ENCODE measurements at places on chromosomes 12 and 14.

DNA sequence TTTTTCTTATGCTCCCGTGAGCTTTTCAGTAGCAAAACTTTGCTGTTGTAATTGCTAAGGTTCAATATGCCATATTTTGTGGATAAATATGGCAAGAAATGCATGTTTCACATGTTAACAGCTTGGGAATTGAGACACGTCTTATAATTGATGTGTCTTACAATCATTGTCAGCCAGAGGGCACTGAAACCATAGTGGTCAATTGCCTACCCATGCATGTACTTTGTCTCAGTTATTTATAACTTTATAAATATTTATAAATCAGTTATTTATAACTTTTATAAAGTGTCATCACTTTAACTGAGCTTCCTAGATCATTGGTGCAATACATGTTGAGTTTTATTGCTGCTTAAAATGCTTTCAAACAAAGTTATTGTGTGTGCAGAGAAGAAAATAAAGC is 82.0 kb downstream of the CATSPERB start:
- no peaks in the 10 kb centered on the region for H3K4me1 ChIP-seq
- no peak overlapping the region for H3K4me3 ChIP-seq

DNA sequence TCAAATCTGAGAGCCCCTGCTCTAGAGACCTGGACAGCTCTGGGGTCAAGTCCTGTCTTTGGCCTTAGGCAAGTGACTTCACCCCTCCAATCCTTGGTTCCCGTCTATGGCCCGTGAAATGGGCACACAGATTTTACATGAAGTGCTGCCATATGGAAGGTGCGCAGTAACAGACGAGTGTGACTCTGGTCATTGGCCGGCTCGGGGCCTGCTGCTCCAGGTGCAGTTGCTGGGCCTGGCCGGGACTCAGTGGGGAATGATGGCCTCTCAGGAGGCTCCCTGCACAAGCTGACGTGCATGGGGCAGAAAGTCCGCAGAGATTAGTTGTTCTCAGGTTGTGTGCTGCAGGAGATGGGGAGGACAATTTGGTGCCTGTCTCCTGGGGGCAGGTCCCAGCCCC is 14.0 kb upstream of the TESC start:
- no peaks in the 10 kb centered on the region for H3K36me3 ChIP-seq
- DNase-seq: no peak
- no peak overlapping the region for H3K4me3 ChIP-seq
- no peaks in the 10 kb centered on the region for H3K27me3 ChIP-seq
- H3K27ac ChIP-seq: no peak overlapping the region

DNA sequence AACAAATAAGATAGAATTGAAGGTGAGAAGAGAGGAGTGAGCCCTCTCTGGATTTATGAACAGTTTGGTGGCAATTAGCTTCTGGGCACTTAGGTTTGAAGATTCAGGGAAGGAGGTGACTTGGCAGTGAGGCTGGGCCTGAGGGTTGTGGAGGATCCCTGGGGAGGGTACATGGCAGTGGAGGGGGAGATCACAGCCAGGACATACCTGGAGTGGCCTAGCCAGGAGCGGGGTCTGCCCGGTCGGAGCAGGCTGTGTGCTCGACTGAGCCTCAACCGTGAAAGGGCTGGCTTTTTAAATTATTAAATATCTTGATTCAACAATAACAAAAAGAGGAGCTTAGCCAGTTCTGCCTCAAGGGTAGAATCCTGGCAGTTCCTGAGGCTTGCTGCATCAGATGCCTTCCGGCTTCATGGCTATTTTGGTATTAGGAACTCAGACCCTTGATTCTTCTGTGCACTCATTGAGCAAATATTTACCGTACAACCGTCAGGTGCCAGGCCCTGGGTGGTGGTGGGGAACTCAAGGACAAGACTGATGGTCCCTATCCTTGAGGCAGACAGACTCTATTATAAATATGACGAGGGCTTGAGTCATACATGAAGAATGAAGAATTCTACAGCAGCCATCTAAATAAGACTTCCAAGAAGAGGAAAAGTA is 73.4 kb downstream of the SPTB start:
- H3K27me3 ChIP-seq: no peaks in the 10 kb centered on the region
- peak; percentile 49 for DNase-seq

DNA sequence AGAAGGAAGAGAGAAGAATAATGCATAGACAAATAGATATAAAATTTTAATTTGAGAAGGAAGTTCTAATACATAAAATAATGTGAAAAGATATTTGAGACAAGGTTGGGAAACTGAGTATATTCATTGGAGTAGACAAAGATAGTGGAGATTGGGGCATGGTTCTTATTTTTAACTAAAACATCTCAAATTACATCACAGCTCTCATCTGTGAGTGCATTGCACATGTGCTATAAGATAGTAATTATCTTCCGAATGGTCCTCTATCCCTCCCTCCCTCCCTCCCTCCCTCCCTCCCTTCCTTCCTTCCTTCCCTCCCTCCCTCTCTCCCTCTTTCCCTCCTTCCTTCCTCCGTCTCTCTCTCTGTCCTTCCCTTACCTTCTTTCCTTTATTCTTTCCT is 1104.0 kb upstream of the FLRT2 start:
- H3K36me3 ChIP-seq: no peaks in the 10 kb centered on the region
- H3K27ac ChIP-seq: no peak overlapping the region
- no peak overlapping the region for H3K4me3 ChIP-seq
- H3K4me1 ChIP-seq: no peaks in the 10 kb centered on the region

- no peak overlapping the region for H3K4me3 ChIP-seq
- peak; percentile 63 for DNase-seq
- H3K27ac ChIP-seq: no peak overlapping the region
- no peaks in the 10 kb centered on the region for H3K36me3 ChIP-seq
- H3K27me3 ChIP-seq: no peaks in the 10 kb centered on the region
These were observed 10.1 kb downstream of the TMEM119 start for GRCh38 chr12:108587826-108588225.

GRCh38 chr14:73634011-73634833 is 10.6 kb upstream of the DNAL1 start:
- peaks cover 13% of the 10 kb centered on the region for H3K27me3 ChIP-seq
- peak overlapping the region; percentile 39 for H3K4me3 ChIP-seq
- H3K4me1 ChIP-seq: peaks cover 19% of the 10 kb centered on the region
- peak overlapping the region; percentile 34 for H3K27ac ChIP-seq

DNA sequence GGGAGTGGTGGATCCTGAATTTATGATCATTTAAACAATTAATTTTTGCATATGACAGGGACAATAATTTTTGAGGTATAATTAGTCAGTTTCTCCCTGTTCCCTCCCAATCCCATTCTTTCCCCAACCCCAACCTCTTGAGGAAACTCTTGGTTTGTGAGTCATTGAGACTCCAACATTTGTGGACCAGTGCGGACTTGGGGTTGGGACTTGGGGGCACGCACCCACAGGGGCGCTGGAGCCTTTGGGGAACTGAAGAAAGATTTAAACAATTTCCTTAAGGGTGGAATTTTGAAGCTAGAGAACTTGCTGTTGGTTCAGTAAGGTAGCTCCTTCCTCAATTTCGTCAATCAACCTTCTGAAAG is 17.4 kb upstream of the PTGR2 start:
- H3K27me3 ChIP-seq: no peaks in the 10 kb centered on the region
- H3K27ac ChIP-seq: no peak overlapping the region
- no peak overlapping the region for H3K4me3 ChIP-seq
- no peaks in the 10 kb centered on the region for H3K4me1 ChIP-seq
- no peaks in the 10 kb centered on the region for H3K36me3 ChIP-seq

- H3K27ac ChIP-seq: no peak overlapping the region
- no peak for DNase-seq
- no peaks in the 10 kb centered on the region for H3K4me1 ChIP-seq
- no peak overlapping the region for H3K4me3 ChIP-seq
These were observed 1211.4 kb downstream of the VRK1 start for GRCh38 chr14:98008381-98009113.

DNA sequence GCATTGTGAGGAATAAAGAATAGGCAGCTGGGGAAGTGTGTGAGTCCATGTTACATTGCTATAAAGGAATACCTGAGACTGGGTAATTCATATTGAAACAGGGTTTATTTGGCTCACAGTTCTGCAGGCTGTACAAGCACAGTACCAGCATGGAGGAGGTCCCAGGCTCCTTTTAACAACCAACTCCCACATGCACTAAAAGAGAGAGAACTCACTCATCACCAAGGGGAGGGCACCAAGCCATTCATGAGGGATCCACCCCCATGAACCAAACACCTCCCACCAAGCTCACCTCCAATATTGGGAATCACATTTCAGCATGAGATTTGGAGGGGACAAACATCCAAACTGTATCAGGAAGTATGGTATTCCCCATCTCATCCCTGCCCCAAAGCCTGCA is 11.9 kb upstream of the DHRS4 start:
- no peak overlapping the region for H3K4me3 ChIP-seq
- no peak for DNase-seq
- no peak overlapping the region for H3K27ac ChIP-seq
- no peaks in the 10 kb centered on the region for H3K4me1 ChIP-seq
- H3K36me3 ChIP-seq: peaks cover 7% of the 10 kb centered on the region

DNA sequence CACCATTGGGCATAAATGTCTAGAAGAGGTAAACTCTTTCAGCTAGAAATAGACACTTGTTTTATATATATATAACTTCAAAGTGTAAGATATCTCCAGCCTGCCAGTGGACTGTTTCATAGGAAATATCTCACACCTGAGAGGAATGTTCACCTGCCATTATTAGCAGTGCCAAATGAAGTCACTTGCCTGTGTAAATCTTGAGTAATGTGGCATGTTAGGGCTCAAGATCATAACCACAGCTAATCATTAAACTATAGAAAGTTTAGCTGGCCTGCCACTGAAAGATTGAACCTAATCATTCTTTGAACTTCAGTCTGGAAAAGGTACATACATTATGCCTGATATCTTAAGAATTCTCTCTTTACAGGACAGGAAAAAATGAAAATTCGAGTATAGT is 25.5 kb upstream of the KCNJ8 start:
- H3K36me3 ChIP-seq: no peaks in the 10 kb centered on the region
- H3K4me3 ChIP-seq: no peak overlapping the region

DNA sequence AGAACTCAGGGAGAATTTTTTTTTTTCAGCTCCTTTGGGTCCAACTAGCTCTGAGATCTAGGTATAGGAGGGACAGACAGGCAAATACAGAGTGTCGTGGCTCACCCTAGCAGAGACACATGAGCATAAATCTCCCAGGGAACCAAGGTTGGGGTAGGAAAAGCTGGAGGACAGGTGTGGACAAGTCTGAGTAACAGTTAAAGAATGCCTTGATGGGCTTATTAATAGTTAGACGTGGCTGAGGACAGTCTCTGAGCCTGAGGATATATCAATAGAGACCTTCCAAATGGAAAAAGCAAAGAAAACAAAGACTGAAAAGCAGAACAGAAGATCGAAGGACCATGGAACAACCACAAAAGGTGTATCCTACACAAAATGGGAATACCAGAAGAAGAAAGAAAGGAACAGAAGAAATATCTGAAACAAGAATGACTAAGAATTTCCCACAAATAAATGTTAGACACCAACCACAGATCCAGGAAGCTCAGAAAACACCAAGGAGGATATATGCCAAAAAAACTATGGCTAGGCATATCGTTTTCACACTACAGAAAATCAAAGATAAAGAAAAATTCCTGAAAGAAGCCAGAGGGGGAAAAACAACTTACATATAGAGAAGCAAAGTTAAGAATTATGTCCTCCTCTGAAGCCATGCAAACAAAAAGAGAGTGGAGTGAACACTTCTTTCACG is 80.9 kb downstream of the PTPRB start:
- DNase-seq: no peak
- H3K4me1 ChIP-seq: no peaks in the 10 kb centered on the region
- H3K27ac ChIP-seq: no peak overlapping the region
- no peaks in the 10 kb centered on the region for H3K36me3 ChIP-seq

DNA sequence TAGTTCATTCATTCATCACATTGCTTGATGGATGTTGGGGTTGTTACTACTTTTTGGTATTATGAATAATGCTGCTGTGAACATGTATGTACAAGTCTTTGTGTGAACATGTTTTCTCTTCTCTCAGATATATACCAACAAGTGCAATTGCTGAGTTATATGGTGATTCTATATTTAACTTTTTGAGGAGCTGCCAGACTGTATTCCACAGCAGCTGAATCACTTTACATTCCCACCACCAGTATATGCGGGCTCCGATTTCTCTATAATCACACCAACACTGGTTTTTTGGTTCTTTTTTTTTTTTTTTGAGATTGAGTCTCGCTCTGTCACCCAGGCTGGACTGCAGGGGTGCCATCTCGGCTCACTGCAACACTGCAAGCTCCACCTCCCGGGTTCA is 22.2 kb upstream of the PLEKHG6 start:
- peaks cover 10% of the 10 kb centered on the region for H3K4me1 ChIP-seq
- no peaks in the 10 kb centered on the region for H3K27me3 ChIP-seq
- H3K4me3 ChIP-seq: no peak overlapping the region
- no peak for DNase-seq
